ENCODE measurements at places on chromosomes 11 and 22.

DNA sequence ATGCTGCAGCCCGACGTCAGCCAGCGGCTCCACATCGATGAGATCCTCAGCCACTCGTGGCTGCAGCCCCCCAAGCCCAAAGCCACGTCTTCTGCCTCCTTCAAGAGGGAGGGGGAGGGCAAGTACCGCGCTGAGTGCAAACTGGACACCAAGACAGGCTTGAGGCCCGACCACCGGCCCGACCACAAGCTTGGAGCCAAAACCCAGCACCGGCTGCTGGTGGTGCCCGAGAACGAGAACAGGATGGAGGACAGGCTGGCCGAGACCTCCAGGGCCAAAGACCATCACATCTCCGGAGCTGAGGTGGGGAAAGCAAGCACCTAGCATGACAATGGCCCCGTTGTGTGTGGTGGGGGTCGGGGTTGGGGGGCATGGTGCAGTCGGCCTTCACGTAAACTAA is 1.0 kb downstream of the TSSK2 start:
- no peak for DNase-seq

DNA sequence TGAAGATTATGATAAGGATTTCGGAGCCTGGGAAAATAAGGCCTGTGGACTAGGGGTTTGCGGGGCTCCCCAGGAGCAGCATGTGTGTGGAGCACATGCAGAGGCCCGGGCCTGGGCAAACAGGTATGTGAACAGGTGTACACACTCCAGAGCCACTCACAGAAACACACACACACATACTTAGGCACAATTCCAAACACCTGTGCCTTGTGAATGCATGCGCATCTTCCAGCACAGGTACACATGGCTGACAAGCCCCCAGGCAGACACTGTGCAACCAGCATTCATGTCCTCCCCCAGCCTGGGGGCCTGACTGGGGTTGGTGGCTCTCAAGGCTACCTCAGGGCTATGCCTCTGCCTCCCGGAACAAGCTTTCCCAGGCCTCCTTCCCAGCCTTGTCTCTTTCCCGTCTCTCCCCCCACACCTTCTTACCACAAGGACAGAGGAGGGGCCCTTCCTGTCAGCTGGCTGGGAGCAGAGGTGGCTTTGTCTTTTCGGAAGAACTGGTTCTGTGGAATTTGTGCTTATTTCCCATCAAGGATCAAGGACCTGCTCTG is 2.6 kb upstream of the P2RY6 start:
- DNase-seq = no peak

DNA sequence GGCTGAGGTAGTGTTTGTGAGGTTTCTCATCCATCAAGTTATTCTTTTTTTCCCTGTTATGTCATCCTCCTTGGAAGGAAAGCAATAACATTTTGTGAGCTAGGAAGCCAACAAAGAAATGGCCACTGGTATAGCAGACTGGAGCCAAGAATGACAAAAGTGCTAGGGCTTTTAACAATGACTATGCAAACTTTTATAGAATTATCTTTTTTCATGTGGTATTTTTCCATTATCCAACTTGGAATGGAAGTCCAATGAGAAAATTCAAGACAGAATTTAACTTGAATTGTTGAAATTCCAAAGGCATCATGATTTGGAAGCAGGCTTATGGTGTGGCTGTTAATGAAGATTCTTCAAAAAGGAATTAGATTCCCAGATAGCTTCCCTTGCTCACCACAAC is 216.4 kb upstream of the PDGFD start:
- no peak for DNase-seq

GRCh38 chr11:2072551-2073261 is 66.5 kb downstream of the IGF2 start:
- DNase-seq = no peak

DNA sequence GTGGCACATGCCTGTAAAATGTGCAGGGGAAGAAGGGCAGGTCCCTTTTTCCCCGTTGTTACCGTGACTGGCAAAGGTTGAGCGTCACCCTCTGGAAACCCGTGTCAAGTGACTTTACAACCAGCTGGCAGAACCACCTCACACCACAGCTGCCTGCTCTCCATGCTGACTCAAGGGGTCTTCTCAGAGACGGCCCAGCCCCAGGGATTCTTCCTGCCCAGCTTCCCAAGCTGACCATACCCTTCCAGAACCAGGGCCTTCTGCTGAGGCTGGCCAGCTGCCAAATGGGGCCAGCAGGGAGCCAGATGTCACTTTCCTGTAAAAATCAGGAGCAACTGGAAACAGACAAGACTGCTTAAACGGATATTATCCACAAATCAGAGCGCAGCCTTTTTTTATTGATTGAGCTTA is 6.3 kb downstream of the PC start:
- DNase-seq = no peak

- no peak for DNase-seq
These were observed 25.0 kb upstream of the SERPIND1 start for GRCh38 chr22:20748731-20749428.

Data from stimulated activated CD8-positive, alpha-beta memory T cell treated with anti-CD3 and anti-CD28 coated beads, Interleukin-4, amount 100 ng/mL, for 48 hours (primary cell).